Right forelimb (tissue), 1 donor: ENCODE measurements at places on chromosomes 7 and 10.
A peak's percentile ranks its signal among the peaks of the same experiment; 100 is the strongest.

GRCh38 chr10:7471720-7472367 lies 61.0 kb upstream of the SFMBT2 start:
- no peak for DNase-seq

GRCh38 chr7:37284805-37285231 lies 163.8 kb downstream of the ELMO1 start:
- no peak for DNase-seq

GRCh38 chr10:27779462-27780015 lies 33.9 kb upstream of the MKX start:
- no peak for DNase-seq

GRCh38 chr10:132642732-132643008 lies 105.1 kb downstream of the INPP5A start:
- DNase-seq: no peak

GRCh38 chr7:121384265-121384664 lies 11.8 kb downstream of the FAM3C start:
- DNase-seq: no peak

DNA sequence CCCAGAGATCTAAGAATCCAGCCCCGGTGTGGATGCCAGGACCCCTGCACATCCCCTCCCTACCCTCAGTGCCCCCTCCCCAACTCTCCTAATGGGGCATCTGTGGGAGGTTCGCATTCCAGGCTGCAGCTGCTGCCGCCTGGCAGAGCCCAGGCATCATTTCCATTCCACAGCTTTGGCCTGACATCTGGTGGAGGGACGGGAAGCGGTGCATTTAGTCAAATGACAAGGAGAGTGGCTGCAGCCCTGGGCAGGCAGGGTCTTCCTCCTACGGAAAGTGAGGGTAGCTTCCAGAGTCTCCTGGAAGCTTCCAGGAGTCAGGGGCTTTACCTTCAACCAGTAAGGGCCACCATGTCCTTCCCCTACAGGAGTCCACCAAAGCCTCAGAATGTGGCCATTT lies 30.8 kb downstream of the PRLHR start:
- peak; percentile 61 for DNase-seq

DNA sequence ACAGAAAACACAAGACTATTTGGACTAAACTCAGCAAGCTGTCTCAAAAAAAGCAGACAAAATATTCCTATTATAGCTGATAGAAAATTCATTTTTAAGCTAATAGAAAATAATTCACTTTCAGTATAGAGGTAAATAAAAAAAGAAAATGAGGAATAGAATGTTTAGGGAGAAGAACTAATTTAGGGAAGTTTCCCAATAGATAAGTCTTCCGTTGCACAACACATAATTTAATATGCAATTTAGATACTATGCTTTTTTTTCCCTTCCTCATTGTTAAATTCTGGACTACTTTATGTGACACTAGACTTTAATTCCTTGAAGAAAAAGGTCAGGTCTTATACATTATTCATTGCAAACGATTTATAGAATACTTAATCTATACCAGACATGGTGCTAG lies 10.3 kb downstream of the PNPLA8 start:
- DNase-seq: no peak

- no peak for DNase-seq
These were observed 16.3 kb downstream of the CYTH3 start for GRCh38 chr7:6256109-6256483.

DNA sequence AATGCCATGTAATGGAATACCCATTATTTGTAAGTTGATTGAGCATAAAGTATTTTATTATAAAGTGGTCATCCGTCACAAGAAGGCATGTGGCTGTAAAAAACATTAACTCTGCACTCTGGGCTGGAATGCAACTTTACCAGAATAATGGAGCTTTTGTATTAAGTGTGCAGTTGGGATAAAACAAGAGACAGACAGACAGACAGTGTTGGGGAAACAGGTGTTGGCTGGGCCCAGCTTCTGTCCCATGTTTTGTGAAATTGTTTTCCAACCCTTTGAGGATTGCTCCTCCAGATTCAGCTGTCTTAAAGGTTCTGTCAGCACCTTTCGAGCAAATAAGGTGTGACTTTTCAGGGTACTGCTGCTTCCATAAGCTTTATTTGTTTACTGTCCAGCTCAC lies 67.9 kb upstream of the NFKB2 start:
- no peak for DNase-seq

GRCh38 chr7:48295296-48295971 lies 124.2 kb downstream of the ABCA13 start:
- DNase-seq: no peak

GRCh38 chr7:155807789-155808548 lies 4.3 kb downstream of the SHH start:
- DNase-seq: no peak

- no peak for DNase-seq
These were observed 45.8 kb upstream of the PLXNA4 start for GRCh38 chr7:132622081-132622480.

DNA sequence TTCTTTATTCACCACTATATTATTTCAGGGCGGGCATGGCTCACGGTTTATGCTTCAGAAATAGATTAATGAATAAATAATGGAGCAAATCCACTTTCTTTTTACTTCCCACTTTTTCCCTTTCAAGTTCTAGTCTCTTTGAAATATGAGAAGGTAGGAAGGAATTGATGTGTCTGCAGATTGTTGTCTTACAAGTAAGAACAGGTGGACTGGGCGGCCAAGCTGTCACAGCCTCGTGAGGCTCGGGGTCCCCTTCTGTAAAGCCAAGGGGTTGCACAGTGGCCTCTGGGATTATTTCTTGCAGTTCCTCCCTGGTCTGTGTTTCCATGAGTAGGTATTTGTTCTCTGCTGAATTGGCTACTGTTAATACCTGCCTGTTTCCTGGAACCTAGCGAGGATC lies 11.2 kb downstream of the VWA2 start:
- no peak for DNase-seq

DNA sequence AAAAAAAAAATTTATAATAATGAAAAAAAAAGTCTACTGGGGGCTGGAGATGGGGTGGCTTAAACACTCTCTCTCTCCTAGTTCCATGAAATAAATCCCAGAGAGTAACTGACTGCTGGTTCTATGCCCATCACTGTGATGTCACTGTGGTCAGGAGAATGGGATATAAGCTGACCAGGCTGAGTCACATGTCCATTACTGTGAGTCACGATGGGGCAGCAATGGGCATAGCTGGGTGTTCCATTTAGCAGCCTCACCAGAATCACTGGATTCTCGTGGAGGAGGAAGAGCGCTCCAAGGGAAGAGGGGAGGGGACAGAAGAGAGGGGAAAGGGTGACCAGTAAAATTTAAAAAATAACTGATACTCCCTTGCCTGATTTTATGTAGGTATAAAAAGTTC lies 37.1 kb downstream of the MASTL start:
- DNase-seq: no peak

DNA sequence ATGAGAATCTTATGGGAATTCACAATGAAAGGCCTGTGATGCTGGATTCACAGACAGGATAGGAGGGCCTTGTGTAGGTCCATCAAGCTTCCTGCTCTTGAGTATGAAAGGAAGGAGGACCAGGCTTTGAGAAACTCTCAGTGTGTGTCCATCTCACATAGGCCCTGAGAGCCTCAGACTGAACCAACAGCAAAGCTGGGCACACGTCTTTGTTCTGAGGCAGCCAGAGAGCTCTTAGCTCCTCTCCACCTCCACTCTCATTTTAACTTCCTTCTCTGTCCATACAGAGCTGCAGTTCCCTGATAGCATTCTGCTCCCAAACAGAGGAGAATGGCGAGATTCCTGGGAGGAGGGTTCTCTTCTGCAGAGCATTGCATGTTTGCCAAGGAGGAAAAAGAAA lies 515.6 kb downstream of the CALN1 start:
- DNase-seq: no peak

GRCh38 chr10:11750420-11750819 lies 8.2 kb downstream of the ECHDC3 start:
- no peak for DNase-seq

DNA sequence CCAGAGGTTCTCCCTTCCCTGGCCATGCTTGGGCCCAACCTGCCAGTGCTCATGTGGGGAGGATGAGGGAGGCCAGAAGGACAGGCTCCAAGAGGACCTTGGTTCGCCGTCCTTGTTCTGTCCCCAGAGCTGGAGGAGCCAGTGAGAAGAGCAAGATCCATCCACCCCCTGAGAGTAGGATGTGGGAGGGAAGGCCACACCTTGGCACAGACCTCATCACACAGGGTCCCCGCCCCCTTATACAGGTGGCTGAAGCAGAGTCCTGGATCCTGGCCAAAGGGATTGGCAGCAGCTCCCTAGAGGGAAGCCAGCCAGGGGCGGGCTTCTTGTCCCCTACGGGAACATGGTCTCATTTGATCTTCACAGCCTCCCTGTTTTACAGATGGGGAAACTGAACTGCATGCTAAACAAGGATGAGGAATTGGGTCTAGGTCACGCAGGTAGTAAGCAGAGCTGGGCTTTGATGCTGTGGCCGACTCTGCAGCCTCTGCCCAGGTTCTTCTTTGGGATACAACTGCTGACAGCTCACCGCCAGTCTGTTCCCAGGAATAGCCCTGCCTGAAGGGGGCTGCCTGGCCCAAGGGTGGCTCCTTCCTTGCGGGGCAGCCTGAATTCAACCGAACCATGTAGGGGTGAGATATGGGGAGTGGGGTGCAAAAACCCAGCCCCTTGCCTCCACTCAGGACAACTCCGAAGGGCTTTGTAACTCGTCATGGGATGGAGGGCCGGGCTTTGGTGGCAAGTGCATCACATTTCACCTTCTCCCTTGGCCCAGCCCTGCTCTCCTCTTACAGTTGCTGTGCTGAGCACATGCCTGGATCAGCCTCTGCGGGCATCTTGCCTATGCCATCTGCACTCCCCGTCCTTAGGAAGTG lies 62.2 kb upstream of the KDM7A start:
- no peak for DNase-seq

DNA sequence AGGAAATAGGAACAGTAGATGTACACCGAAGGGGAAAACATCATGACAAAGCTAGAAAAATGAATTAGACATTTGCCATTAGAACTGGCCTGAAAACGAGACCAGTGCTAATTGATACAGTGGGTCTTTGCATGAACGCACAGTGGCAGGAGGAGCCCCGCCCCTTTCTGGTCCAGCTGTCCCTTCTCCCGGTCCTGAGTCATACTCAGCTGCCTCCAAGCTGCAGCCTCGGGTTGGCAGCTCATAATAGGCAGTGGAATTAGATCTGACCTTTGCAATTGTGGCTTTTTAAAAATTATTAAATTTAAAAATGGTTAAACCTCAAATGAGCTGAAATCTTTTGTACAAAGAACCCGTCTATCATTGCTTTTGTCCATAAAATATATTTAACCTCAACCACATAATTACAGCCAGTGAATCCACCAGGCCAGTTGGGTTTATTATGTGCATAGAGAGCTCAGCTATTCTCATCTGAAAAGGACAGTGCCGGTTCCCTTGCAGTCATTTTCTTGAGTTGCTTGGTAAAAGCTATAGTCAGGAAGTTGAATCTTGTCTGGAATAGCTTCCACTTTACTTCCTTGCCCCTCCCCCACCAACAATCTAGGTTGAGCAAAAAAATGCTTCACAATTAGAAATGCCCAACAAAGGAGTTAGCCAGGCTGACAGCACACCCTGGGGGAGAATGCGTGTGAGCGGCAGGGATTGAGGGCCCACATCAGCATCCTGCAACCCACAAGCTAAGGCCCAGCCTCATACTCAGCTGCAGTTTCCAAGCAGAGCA lies 147.1 kb downstream of the BUB3 start:
- DNase-seq: peak; percentile 52

GRCh38 chr7:2048006-2048405 lies 184.7 kb downstream of the MAD1L1 start:
- DNase-seq: peak; percentile 28

- no peak for DNase-seq
These were observed 90.8 kb downstream of the MCU start for GRCh38 chr10:72782649-72783330.

DNA sequence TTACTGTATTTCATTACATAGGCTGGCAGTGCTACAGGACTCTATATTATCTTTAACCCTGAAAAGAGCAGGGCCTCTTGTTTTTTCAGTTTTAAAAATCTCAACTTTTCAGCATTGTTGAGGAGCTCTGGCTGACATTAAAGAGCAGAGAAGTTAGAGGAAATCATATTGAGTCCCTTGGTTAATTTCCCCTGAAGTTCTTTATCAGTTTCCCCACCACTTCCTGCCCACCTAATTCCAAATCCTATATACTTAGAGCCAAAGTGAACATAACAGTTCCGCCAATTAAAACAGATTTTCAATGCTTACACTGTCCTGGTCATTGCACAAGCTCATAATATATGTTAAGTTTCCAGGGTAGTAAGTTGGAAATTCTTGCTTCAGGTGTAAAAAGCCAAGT lies 66.0 kb upstream of the MRLN start:
- no peak for DNase-seq

GRCh38 chr7:106597751-106598546 lies 63.0 kb downstream of the CCDC71L start:
- DNase-seq: no peak

DNA sequence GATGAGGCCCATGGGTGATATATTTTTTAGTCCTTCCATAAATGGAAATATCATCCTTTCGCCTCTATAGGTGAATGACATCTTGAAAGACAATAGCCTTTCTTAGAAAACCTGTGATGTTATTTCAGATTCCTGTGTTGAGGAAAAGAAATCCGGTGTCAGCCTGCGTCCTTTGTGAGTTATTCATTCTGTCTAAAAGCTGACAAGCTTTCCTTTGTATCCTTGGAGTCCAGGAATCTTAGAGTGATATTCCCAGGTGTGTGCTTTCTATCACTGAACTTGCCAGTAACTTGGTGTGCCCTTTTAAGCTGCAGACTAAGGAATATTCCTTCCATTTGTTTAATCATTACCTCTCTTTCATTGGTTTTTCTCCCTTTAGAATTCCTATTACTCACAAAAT lies 41.0 kb downstream of the EVX1 start:
- no peak for DNase-seq

DNA sequence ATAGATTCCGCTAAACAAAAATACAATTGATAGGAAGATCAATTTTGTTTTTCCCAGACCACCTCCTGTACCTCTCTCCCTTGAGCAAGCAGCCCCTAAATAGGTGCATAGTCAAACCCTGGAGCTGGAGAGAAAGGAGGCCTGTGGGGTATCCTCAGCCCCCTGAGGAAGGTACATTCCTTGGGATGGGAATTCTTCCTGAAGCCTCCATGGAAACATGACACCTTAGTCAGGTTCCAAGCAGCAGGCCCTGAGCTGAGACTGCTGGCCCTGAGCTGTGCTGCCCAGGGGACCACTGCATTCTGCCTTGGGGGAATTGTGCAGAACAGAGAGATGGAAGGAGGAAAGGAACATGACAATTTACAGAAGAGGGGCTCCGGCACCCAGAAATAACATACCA lies 7.4 kb downstream of the HNRNPF start:
- DNase-seq: no peak

DNA sequence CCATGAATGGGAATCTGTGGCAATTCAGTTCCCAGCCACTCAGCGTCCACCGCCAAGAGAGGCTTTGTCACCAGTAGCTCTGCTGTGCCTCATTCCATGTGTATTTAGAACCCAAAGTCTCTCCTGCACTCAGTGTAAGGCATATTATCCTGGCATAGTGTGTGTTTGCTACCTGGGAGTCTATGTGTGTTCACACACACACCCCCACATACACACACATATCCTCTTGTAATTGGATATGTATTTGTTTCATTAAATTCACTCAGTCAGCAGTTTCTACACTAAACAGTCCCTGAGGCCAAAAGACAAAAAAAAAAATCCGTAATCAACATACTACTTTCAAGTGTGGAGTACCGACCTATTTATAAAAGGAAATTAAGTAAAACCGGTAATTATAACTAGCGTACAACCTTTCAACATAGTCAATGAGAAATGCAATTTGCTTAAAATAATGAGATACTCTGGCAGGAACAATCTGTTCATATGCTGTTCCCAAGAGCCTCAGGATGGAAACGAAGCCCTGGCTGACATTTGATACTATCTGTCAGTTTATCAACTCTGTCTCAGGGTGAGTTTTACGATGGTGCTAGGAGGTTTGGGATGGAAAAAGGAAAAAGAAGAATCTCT lies 425.8 kb upstream of the CELF2 start:
- no peak for DNase-seq
